Fibroblast of lung (primary cell): ENCODE measurements at places on chromosomes 7 and 10. TPM values are rescaled to one million over a fixed set of nuclear protein-coding genes. Genes with fewer than 3 reads are reported as not detected.

GRCh38 chr10:91002656-91003055 is 81.8 kb upstream of the ANKRD1 start:
- DNase-seq = peak; percentile 6

DNA sequence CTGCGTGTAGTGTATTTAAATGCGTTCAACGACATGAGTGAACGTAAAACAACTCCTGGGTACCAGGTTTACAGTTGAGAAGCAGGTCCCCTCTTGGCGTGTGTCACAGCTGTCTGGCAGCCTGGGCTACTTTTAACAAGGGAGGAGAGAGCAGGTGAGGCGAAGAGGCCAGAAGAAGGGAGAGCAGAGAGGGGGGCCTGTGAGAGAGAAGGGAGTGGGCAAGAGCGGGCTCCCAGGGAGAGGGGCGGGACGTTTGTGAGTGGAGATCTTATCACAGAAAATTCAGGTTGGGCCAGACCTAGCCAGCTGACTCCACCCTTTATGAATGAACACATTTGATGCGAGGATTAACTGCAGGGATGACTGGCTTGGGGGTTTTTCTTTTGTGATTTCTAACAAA is 154.0 kb downstream of the CAMK1D start:
- DNase-seq = no peak

DNA sequence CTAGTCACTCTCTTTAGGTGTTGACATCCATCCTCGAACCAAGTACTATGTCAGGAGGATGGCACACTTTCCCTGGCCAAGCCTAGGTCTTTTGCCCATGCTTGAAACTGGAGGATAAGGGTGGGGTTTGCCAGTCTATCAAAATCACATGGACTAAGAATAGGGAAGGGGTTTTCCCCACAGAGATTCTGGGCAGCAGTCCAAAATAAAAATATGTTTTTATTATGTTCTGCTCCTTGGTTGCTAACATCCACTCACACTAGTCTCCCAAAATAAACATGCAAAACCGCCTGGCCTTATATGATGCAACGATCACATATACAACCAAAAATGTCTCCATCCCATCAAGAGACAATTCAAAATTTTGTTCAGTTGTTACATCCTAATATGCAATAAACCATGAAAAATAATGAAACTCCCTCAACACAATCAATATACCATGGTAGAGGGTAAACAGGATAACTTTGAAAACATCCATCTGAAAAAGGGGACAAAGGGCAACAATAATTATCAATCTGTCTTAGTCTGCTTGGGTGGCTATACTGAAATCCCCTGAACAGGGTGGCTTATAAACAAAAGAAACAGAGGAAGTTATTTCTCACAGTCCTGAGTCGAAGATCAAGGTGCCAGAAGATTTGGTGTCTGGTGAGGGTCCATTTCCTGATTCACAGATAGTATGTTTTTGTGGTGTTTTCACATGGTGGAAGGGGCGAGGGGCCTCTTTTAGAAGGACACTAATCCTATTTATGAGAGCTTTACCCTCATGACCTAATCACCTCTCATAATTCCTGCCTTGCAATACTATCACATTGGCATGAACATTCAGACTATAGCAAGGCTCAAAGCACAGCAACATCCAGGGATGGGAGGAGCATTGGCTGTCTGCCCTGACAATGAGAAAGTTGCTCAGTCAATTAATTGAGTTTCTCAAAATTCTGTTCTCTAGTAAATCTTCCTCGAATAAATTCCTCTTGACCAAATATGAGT is 159.3 kb downstream of the ETV1 start:
- peak; percentile 97 for DNase-seq

- DNase-seq = peak; percentile 96
Observed at GRCh38 chr7:137992104-137992549, 9.8 kb downstream of the CREB3L2 start.

DNA sequence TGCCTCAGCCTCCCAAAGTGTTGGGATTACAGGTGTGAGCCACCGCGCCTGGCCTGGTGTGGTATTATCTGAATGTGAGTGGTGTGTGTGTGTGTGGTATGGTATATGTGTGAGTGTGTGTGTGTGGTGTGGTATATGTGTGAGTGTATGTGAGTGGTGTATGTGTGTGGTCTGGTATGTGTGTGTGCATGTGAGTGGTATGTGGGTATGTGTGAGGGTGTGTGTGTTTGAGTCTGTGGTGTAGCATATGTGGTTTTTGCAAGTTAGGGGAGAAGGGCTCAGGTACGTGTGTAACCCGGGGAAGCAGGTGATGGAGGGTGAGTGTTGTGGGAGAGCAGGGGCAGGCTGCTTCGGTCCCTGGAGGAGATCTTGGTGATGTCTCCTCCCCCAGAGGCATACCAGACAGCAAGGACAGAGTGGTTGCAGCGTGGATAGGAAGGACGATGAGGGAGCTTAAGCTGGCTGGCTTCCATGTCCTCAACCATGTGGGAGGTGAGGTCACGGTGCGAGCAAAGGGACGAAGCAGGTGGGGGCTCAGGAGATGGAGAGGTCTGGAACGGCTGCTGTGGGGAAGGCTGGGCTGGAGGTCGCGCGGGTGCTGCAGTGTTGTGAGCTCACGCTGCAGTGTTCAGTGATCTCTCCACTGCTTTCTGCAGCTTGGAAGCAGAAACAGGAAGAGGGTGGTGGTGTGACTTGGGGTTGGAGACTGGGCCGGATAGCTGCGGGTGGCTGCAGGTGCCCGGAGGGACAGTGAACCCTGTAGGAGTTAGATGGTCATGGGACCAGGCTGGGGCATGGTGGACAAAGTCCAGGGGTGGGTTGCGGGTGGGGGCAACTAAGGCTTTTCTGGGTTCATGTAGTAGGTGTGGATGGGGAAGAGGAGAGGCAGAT is 5.0 kb downstream of the ZYX start:
- peak; percentile 62 for DNase-seq

DNA sequence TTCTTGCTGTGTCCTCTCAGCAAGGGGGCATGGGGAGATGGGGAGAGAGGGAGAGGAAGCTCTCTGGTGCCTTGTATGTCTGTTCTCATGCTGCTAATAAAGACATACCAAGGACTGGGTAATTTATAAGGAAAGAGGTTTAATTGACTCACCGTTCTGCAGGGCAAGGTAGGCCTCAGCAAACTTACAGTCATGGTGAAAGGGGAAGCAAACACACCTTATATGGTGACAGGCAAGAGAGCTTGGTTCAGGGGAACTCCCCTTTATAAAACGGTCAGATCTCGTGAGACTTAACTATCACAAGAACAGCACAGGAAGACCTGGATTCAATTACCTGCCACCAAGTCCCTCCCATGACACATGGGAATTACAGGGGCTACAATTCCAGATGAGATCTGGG is 464.7 kb upstream of the CELF2 start:
- DNase-seq = no peak

- DNase-seq = no peak
Observed at GRCh38 chr10:94008526-94008925, 14.8 kb downstream of the PLCE1 start.

- DNase-seq = peak; percentile 89
Observed at GRCh38 chr10:13945390-13946208, 358.8 kb downstream of the PRPF18 start.

DNA sequence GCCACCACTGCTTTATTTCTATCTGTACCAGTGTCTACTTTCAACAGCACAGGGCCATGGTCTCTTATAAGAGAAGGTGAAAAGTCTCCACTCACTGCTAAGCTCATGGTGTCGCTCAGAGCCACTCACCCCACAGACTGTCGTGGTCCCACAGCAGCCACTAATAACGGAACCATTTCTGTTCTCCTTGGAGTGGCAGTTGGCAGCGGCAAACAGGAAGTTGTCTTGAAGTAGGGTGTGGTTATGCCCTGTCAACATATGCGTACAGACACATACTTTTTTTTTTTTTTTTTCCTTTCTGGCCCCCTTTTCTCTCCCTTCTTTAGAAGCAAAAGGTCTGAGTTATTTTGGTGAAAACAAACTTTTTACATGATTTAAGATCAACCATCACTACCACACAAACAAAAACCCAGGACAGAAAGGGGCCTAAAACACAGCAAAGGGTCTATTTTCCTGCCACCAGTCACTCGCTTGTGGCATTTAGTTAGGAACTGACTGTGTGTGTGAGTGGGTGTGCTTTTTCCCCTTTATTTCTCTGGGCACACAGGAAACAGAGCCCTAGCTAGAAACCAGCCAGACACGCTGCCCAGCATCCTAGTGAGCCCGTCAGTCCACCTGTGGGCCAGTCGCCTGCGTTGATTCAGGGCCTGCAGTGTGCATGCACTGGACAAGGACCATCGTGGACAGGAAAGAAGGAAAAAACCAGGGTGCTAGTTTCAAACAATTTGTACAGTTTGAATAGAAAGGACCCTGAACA is 96.7 kb upstream of the EFCAB10 start:
- DNase-seq = no peak

DNA sequence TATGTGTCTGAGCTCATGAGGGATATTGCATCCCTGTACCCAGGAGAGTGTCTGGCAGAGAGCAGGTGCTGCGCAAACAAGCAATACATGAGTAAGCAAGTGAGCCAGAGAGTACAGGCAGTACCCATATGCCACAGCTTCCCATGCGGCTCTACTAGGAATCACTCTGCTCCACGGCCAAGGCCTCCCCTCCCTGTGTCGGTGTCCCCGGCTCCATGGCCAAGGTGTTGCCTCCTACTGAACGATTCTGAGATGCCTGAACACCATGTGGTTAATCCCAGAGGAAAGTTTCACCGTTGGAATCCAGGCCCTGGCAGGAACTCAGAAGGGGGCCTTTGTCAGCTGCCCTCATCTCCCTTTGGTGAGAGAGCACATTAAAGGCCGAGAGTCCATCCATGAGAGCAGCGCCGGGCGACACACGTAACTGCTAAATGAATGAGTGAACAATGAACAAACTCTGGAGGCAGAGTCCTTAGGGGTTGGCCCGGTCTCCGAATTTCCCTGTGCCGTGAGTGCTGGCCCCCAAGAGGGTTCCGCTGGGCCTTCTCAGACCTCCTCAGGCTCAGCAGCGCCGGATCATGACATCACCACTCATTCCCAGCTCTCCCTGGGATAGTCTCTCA is 136.0 kb upstream of the FAM20C start:
- no peak for DNase-seq

DNA sequence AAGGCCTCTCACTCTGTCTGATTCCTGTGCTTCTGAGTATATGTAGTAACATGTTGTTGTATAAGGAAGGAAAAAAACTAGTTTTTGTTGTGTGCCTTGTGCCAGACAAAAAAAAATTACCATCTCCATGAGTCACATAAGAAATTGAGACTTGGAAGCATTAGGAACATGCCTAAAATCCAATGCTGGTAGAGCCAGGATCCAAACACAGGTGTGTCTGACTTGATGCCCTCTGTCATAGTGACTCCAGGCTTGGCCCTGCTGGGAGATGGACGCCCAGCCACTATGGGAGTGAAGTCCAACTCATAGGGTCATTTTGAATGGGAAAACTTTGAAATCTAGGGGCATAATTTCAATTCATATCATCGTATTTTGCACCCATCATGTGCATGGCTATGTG is 38.0 kb downstream of the PYROXD2 start:
- DNase-seq = no peak

GRCh38 chr7:36315309-36315944 is 74.2 kb upstream of the ANLN start:
- DNase-seq = no peak

DNA sequence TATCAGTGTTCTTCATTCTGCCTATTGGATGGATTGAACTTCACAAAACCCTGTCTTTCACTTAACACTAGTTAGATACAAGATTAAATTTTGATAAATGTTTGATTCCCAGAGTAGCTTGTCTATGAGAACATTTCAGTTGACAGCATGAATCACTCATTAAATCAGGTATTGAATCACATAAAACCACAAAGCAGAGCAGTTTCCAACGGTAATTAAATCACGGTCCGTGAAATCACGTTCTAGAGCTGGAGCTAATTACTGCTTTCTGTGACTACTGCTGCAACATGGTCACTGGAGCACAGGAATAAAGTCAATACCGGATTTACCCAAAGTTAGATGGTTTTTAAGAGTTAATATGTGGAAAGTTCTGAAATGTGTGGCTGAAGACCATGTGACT is 257.8 kb upstream of the PCDH15 start:
- no peak for DNase-seq

DNA sequence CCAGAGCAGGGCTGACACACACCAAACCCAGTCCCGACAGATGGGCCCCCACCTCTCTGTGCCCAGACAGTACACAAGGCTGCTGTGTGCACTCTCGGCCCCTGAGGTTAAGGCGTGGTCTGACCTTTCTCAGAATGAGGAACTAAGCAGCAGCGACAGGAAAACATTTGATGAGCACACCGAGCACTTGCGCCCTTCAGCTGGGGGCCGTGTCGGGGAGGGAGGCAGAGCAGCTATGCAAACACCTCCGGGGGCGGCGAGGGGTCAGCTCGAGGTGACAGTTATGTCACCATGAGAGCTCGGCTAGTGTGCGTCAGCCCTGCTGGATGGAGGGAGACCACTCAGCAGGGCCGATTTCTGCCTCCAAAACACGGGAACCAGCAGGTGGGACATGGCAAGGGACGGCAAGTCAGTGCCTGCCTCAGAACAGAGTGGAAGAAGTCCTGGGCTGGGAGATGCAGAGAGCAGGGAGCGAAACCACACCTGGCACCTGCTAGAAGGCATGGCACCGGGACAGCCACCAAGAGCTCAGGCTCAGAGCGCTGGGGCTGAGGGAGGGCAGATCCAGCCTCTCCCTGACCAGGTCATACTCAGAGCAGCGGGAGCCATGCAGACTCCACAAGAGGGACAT is 57.4 kb downstream of the CHST15 start:
- DNase-seq = no peak

DNA sequence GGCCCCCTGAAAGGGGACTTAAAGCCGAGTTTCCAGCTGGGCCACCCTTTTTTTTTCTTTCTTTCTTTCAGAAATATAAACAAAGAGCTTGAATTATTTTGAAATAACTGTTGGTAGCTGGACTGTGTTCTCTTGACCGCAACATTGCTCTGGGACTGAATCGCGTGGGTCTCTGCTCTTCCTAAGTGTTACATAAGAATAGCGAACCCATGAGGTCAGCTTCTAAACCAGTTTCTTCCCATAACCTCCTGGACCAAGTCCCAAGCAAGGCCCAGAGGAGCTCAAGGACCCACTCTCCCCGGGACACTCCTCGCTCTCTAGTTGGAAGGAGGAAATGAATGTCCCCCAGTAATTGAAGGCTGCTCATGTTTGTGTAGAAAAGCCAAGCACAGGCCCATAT is 91.1 kb downstream of the CXCL12 start:
- peak; percentile 85 for DNase-seq

Gene OR13A1
- not detected in 2 replicates for total RNA-seq

Gene TRPV5
- total RNA-seq = not detected in 2 replicates

Gene OLAH
- not detected in 2 replicates for total RNA-seq

Gene PIP
- not detected in 2 replicates for total RNA-seq

Gene HHEX
- 3.1 and 3.5 TPM in 2 replicates for total RNA-seq
